Left cardiac atrium (tissue), 4 donors: ENCODE measurements at places on chromosomes 7 and 10. TPM values are rescaled to one million over a fixed set of nuclear protein-coding genes. Genes with fewer than 3 reads are reported as not detected.

ELMO1 gene
- 15.6 TPM for total RNA-seq

TRPV6 gene
- 0.27 TPM for total RNA-seq

H2BK1 gene
- not detected for total RNA-seq

CPA4 gene
- 3.5 TPM for total RNA-seq
